Pulmonary artery endothelial cell (primary cell): ENCODE measurements at places on chromosomes 4 and X. TPM values are rescaled to one million over a fixed set of nuclear protein-coding genes. Genes with fewer than 3 reads are reported as not detected.

Gene SSX2
- total RNA-seq: 0.14 TPM in 1 of 2 replicates, not detected in the other

Gene DMP1
- total RNA-seq: not detected in 2 replicates

Gene STAG2
- total RNA-seq: 87.6 and 112 TPM in 2 replicates

Gene ARHGAP36
- total RNA-seq: 0.07 TPM in 1 of 2 replicates, not detected in the other

Gene TIGD2
- total RNA-seq: 3.1 and 3.5 TPM in 2 replicates

Gene PRKG2
- not detected in 2 replicates for total RNA-seq

Gene ALB
- not detected in 2 replicates for total RNA-seq

Gene GAGE12F
- not detected in 2 replicates for total RNA-seq

Gene PFKFB1
- not detected in 2 replicates for total RNA-seq

- DNase-seq: no peak
Observed at GRCh38 chr4:7444731-7445130, 10.0 kb upstream of the PSAPL1 start.

GRCh38 chr4:16752150-16752549 is 146.3 kb downstream of the LDB2 start:
- DNase-seq: no peak

GRCh38 chr4:83285055-83285407 is 433 bp upstream of the COQ2 start:
- peak; percentile 17 for DNase-seq

DNA sequence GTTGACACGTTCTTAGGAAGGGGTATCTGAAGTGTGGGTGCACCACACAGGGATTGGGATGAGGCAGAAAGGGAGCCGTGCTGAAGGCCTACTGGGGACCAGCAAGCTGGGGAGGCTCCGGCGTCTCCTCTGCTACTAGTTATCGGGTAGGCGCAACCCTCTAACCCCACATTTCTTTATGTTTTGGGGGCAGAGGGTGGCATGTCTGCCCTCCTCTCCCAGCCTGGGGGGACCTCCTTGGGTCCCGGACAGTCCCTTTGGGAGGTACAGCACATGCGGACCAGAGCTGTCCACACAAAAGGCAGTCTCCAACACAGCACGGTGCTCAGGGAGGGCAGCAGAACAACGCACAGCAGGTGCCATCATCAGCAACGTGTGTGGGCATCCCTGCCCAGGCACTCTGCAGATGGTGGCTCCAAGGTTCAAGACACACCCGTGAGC is 33.2 kb downstream of the WDR1 start:
- no peak for DNase-seq

DNA sequence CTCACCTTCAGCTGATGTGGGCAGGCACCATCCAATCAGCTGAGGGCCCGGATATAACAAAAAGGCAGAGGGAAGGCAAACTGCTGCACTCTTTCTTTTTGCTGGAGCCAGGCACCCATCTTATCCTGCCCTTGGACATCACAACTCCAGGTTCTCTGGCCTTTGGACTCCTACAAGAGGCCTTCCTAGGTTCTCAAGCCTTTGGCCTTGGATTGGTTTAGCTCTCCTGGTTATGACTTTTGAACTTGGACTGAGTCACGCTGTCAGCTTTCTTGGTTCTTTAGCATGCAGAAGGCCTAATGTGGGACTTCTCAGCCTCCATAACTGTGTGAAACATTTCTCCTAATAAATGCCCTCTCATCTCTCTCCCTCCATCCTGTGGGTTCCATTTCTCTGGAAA is 23.0 kb upstream of the N4BP2 start:
- no peak for DNase-seq

DNA sequence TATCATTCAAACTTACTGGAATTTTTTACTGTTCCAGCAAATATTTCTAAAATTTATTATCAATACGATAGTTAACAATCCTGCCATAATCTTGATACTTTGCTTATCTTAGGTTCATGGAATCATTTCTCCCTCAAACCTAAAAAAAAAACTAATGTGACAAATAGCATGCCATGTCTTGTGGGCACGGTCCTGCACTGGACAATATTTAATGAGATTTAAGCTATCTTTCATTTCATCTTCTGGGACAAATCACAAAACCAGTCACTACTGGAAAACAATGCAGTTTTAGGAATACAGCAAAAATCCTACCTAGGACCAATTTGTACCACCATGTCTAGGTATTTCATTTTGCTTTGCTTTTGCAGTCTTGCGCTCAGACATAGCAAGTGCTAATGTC is 93.7 kb downstream of the FRYL start:
- no peak for DNase-seq

DNA sequence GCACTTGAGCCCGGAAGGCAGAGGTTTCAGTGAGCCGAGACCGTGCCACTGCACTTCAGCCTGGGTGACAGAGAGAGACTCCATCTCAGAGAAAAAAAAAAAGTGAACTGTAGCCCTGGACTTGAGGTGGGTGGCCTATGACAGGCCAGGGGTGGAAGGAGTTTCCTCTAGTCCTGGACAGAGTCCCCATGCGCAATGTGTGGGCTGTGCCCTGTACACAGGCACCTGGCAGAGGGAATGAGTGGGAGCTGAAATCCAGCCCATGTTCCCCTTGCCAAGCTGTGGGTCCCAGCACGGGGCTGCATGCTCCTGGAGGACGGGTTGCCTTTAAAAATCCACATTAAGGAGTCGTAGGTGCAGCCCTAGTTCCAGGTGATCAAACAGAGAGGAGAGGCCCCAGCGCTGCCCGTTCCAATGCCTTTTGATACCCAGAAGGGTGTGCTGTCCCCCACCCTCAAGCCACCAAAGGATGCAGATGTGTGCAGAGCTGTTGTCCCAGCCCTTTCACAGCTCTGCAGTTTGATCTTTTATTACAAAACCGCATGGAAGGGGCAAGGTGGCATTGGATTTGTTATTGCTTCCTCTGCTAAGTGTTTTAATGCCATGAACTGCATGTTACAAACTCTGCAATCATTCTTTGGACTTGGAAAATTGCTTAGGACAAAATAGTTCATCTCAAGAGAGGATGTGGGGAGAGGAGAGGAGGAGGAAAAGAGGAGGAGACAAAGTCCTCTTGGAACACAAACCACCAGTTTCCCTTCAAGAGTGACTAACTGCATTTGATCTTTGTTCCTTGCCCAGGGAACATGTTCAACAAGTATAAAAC is 38.0 kb upstream of the PDK3 start:
- no peak for DNase-seq

DNA sequence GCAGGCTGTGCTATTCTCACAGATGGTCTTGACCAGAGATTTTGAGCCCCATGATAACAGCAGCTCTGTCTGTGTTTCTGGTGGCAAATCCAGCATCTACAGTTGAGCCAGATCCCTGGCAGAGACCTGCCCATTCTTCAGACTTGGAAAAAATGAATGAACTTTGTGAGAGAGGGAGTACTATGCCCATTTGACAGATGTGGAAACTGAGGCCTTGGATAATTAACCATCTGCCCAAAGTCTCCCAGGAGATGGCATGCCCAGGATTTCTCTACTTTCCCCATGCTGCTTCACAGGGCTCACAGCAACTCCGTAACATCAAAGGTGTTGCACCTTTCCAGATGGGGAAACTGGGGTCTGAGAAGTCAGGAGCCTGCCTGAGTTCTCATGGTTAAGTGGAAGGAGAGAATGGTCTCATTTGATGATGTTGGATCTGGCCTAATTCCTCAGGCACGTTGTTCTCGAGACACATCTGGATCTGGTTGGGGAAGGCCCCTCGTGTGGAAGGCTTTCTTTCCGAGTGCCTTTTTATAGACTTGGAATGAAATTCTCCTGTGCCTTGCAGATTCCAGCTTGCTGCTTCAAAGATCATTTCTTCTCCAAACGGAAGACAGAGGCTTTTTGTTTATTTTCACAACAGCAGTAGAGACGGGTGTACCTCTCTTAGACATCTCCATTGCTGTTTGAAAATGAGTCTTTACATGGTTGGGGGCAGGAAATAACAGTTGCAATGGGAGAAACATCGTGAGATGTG is 73.3 kb upstream of the STX18 start:
- DNase-seq: no peak

DNA sequence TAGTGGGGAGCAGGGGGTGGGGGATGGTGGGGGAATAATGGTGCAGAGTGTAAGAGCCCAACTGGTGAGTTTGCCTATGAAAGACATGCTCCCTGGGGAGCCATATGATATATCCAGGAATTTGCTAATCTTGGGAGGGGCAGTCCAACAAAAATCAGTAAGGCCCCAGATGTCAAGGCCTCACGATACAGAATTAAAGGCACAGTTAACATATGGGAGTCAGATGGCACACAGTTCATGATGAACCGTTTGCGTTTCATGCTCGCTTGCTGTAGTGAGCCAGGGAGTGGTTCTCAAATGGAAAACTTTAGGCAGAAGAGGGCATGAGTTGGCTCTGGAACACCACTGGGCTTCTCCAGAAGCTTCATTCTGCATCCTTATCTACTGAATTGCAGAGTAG is 33.9 kb upstream of the VCX2 start:
- no peak for DNase-seq

DNA sequence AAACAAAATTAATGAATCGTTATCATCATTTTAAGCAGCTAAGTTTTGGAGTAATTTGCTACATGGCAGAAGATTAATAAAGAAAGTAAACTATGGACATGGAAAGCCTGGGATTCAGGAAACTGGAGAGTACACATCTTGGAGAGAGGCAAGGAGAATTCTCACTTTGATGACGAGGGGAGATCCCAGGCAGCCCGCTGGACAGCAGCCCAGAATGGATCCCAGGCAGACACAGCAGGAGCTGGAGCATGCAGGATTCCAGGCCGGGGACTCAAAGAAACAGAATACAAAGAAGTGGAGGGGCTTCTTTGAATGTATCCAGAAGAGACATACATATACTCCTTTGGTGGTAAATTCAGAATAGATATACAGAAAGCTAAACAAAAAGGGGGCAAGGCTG is 118.0 kb upstream of the ATP6AP2 start:
- no peak for DNase-seq
